NT2/D1 (cell line): ENCODE measurements at places on chromosomes 11 and 22.

- DNase-seq, result no peak
Observed at GRCh38 chr11:13030857-13031256, 21.7 kb downstream of the RASSF10 start.

DNA sequence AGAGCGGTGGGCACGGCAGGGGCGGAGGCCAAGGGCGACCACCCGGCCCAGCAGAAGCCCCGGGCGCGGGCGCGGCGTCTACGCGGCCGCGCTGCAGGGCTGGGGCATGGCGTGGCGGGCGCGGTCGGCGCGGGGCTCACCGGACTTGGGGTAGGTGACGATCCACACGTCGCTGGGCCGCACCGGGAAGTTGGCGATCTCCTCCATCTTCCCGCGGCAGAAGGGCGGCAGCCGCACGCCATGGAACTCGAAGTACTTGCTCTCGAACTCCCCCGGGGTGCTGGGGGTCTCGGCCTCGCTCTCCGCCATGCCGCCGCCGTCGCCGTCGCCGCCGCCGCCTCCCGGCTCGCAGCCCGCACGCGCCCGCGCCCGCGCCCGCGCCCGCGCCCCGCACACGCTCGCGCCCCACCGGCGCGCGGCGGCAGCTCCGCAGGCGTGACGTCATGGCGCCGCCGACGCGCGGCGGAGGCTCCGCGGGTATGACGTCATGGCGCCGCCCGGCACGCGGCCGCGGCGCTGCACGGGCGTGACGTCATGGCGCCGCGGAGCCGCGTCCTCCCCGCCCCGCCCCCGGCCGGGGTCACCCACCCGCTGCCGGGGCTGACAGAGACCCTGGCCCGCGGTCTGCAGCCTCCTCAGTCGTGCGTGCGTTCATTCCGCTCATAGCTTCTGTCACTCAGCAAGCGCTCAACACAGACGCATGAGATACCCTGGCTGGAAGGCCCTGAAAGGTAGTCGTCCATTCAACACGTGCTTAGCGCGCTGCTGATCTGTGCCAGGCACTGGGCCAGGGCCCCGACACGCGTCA is at the start of gene SULT4A1:
Gene SULT4A1, minus strand, starts transcription at position 440 of the 808 bp plus-strand sequence. Its CDS starts 131 bp downstream, at position 309.
- DNase-seq, result peak; percentile 30

GRCh38 chr11:46121724-46122477 is 647 bp upstream of the PHF21A start:
- DNase-seq, result peak; percentile 87

DNA sequence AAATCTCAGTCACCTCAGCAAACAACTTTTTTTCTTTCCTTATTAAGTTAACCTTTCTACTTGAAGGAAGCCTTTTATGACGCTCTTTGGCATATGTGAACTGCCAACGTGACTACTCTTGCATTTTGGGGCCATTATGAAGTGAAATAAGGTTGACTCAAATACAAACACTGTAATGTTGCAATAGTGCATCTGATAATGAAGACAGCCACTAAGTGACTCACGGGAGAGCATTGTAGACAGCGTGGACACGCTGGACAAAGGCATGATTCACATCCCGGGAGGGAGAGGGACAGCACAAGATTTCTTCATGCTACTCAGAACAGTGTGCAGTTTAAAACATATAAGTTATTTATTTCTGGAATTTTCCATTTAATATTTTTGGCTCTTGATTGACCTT is 560.8 kb downstream of the ETS1 start:
- no peak for DNase-seq

- no peak for DNase-seq
Observed at GRCh38 chr11:122082205-122082604, 33.8 kb downstream of the BLID start.

GRCh38 chr22:25682109-25682508 is 59.9 kb upstream of the MYO18B start:
- DNase-seq, result no peak
